DMS79 treated with DMSO at 0.1 percent for 48 hours (cell line): ENCODE measurements at places on chromosomes 7 and 10.

GRCh38 chr10:70221030-70221429 lies 12.2 kb downstream of the PPA1 start:
- DNase-seq, result no peak

DNA sequence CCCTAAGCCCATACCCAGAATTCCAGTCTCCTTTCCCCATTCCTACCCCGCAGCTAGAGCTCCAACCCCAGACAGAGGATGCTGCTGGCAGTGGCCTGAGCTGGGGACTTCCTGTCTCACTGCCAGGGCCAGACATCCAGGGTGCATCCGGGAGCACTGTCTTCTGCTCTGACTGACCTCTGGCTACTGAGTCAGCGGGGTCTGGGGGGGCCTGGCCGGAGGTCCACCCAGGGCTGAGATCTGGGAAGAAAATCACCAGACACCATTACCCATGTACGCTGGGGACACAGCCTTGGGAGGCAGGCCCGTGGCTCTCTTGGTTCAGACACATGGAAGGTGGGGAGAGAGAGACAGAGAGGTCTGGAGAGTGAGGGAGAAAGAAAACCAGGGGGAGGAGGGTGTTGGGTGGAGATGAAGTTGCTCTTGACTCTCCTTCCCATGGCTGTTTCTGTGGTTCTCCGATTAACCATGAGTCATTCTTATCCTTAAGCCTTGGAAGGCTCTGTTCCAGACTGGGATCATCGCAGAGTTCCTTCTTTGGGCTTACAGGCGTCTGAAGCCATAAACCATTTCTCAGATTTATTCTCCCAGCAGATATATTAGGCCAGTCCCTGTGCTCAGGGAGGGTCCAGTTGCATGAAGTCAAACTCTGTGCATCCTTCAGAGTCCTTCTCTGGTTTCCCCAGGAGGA lies 23.6 kb downstream of the TSPAN15 start:
- no peak for DNase-seq

GRCh38 chr10:131579251-131580071 lies 267.9 kb upstream of the TCERG1L start:
- no peak for DNase-seq

- DNase-seq, result no peak
Measured at GRCh38 chr10:36067748-36068147, 425.7 kb upstream of the FZD8 start.
